ENCODE measurements at places on chromosomes 2 and 18.
A peak's percentile ranks its signal among the peaks of the same experiment; 100 is the strongest.

DNA sequence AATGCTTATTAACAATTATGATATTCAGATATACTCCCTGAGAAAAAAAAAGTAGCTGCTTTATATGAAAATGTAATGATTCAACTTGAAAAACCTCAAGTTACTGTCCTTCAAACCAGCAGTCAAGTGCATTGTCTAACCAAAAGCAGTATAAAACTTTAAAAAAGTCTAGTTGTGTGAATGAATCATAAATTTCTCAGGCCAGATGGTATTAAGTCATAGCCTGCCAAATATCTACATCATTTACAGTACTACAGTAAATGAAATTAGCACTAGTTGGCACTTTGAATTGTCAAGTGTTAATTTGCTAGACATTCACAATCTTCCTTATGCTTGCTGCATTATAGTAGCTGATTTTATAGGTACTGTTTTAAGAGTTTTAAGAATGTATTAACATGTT is 85.9 kb downstream of the CBLN2 start:
- DNase-seq, result no peak

DNA sequence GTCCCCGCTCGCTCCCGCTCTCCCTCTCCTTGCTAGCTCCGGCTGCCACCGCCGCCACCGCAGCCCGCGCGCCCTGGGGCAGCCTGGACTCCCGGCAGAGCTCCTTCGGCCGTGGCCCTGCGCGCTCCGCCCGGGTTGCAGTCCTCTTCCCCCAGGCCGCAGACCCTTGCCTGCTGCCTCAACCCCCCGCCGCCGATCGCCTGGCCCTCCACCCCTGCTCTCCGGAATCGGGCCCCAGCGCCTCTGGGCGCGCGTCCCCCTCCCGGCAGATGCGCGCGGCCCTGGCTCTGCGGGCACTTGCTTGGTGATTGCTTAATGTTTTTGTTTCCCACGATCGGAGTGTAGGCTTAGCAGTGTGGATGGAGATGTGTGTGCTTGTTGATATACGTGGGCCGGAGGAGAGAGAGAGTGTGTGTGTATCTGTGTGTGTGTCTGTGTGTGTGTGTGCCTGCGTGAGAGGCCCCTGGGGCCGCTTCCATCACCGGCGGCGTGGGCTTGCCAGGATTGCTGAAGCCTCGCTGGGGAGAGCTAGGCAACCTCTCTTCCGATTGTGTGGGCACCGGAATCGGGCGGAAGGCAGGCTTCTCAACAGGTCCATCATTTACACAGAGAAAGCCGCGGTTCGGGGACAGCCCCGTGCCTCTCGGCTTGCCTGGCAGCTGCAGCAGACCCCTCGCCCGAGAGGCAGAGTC is 877 bp downstream of the INHBB start:
- DNase-seq, result peak; percentile 29

GRCh38 chr2:238865015-238865719 is 17.3 kb downstream of the TWIST2 start:
- peak; percentile 54 for DNase-seq

DNA sequence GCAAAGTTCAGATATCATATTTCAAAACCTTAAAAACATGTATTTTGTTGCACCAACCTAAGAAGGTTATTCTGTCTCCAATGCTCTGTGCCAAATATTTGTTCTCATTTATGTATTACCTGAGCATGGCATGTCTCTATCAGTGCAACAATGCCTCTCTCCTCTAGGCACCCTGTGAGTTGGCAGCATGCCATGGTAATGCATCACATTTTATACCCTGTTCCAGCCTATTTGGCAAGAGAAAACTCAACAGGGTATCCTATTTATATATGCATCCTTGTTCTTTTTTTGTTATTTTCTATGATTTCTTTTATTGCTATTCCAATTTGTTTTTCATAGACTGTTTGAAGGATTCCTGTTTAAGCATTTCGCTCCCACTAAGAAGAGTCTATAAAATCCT is 126.3 kb upstream of the NRXN1 start:
- peak; percentile 90 for DNase-seq

DNA sequence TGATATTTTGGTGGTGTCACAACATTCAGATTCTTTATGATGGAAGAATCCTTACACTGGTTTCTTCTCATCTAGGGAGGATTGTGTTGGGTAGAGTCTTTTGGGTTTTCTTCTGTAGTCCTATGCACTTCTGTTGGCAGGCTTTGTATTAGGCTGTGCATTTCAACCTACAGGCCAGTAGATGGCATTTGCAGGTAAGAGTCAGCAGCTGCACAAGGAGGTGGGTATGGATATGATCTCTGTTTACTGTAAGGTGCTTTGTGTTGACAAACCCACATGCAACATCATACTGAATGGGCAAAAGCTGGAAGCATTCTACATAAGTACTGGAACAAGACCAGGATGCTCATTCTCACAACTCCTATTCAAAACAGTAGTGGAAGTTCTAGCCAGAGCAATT is 656.8 kb downstream of the METTL4 start:
- DNase-seq, result peak; percentile 13

DNA sequence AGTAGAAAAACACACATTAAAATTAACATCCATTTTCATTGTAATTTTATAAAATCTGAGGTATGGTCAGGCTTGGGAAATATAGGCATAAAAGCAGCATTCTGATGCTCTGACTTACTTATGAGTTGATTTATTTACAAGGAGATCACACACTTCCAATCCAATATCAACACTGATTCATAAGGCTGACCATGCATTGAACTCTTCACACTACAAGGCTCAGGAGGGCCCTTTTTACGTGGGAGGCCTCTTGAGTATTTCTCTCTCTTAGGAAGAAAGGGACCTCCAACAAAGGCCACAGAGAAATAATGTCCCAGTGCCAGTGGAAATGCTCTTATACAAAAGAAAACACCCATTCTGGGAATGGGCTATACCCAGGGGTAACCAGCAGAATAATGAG is 222.8 kb downstream of the NAPG start:
- DNase-seq, result no peak

DNA sequence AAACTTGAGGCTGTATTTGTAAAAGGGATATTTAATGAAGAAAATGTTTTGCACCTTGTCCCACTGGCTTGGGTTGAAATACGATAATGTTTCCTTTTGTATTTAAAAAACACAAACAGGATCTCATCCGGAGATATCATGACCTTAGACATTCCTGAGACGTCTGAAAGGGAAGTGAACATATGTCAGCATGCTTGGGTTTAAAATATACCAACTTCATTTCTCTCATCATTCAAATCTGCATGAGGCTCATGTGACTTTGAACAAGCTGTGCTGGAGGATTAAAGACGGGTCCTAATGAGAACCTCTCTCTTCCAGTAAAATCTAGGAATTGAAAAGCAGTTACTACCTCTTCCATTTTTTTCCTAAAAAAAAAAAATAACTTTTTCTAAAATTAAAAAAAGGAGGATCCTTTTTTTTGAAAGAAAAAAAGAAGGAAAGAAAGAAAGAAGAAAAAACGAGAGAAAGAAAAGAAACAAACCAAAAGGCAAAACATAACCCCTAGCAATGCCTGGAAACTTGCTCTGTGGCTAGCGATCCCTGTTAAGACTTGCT is 106.8 kb upstream of the ZFP36L2 start:
- no peak for DNase-seq

DNA sequence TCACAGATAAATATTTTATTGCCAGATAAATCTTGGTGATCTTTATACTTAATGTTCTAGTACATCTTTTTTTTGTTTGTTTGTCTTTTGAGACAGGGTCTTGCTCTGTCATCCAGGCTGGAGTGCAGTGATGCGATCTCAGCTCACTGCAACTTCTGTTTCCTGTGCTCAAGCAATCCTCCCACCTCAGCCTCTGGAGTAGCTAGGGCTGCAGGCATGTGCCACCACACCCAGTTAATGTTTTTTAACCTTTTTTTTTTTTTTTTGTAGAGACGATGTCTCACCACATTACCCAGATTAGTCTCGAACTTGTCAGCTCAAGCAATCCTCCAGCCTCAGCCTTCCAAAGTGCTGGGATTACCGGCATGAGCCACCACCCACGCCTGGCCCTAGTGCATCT is 9.1 kb upstream of the C1GALT1C1L start:
- DNase-seq, result no peak

DNA sequence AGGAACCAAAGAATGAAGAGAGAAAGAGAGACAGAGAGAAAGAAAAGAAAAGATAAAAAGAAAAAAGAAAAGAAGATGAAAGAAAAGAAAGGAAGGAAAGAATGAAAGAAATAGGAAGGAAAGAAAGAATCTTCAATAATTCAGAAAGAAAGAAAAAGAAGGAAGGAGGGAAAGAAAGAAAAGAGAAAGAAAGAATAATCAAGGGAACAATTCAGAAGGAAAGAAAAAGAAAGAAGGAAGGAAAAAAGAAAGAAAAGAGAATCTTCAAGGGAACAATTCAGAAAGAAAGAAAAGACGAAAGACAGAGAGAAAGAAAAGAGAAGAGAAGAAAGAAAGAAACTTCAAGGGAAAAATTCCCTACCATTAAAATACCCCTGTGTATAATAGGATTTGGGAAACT is 5.6 kb upstream of the KCTD1 start:
- DNase-seq, result no peak

DNA sequence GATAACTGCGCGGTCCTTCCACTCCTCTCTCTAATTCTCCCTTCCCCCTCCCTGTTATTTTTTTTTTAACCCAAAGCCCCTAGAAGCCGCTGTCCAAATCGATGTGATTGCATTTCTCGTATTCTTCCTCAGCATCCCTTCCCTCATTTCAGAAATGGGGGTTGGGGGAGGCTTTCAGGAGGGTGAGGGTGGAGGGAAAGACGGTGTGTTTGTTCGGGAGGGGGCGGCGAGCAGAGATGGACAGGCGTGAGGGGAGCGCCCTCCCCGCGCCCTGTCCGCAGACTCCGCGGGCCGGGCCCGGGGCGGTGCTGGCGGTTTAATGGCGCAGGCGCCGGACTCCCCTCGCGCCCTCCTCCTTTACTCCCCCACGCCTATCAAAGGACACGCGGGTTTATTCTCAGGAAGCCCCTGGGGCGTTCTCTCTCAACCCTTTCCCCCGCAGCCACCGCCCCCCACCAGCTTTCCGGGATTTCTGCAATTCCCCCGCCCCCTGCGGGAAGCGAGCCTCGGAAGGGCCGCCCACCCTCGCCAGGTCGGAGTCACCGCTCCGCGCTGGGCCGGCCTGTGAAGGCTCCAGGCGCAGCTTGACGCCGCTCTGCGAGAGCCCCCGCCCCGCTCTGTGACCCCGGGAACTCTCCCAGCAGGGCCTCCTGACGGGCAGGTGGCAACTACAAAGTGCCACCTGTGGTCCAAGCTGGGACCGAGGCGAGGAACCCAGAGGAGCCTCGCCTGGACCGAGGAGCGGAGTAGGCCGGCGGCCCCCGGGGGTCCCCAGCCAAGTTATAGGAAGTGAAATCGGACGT is 981 bp downstream of the ST8SIA3 start:
- no peak for DNase-seq

DNA sequence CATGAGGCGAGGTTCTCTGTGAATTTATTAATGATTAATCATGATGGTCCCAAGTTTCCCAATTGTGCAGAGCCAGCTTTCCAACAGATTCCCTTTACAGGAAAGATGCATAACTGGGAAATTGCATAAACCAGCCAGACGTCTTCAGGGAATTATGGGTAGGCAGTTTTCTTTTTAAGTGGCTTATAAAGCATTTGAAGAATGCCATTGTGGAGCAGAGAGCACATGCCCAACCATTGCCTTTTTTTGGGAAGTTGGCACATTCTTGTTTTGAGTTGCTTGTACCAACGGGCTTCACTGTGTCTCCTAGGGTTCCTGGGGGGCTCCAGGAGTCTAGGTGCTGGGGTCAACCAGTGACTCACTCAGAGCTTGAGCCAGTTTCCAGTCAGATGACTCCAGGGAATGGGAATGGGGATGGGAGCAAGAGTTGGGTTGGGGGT is 231.7 kb upstream of the FOSL2 start:
- no peak for DNase-seq

- no peak for DNase-seq
Measured at GRCh38 chr18:13183359-13183758, 35.2 kb upstream of the LDLRAD4 start.

DNA sequence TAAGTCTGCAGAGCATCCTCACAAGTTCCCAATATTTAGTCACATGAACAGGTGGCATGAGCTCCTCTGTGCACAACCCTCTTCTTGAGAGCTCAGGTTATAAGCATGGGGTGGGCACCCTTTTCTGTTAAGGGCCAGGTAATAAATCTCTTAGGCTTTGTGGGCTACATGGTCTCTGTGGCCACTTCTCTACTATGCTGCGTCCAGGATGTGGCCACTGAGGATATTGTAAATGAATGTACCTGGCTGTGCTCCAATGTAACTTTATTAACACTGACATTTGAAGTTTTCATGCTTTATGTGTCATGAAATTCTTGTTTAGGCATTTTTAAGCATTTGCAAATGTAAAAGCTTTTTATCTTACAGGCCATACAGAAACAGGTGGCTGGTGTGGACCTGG is 116.8 kb upstream of the ST6GAL2 start:
- DNase-seq, result no peak

DNA sequence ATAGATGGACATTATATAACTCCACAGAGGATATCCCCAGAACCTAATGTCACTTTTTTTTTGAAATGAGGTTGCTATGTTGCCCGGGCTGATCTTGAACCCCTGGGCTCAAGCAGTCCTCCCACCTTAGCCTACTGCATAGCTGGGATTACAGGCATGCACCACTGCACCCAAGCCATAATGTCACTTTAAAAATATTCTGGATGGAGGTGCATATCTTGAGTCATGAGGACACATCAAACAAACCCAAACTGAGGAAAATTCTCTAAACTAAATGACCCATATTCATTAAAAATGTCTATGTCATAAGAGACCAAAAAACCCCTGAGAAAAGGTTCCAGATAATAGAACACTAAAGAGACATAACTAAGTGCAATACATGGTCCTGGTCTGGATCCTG is 36.3 kb downstream of the OSGEPL1 start:
- DNase-seq, result no peak

All from NCI-H2171 (cell line).